EH (cell line): ENCODE measurements at places on chromosomes 1 and 21.

- no peak for DNase-seq
Observed at GRCh38 chr1:38153066-38153777, 106.6 kb upstream of the POU3F1 start.

DNA sequence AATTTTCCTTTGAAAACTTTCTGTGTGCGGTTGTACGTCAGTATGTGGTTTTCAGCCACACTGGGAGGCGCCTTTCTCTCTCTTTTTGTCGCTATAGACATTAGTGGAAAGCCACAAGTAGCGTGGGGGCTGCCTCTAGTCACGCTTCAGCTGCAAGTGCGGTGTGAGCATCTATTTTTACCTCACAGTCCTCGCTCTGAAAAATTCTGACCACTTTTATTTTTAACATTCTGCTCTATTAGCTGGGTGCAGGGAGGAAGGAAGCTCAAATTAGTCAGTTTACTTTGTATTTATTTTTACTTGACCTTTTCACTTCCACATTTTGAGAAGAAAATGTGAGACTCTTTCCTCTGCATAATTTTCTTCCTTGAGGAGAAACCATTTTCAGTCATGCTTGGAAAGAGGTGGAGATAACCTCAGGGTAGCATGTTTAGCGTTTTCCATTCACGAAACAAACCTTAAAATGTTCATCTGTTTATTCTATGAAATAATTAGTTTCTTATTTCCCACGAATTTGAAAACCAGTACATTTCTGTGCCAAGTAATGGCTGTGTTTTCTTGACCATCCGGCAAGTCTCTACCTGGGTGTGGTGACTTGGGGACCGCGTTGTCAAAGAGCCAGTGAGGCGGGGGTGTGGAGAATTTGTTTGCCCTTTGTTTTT is 35.6 kb downstream of the ADARB1 start:
- peak; percentile 35 for DNase-seq

GRCh38 chr1:163395790-163396189 is 74.0 kb downstream of the NUF2 start:
- DNase-seq, result peak; percentile 38

GRCh38 chr1:163240705-163241104 is 38.0 kb upstream of the RGS5 start:
- DNase-seq, result no peak

DNA sequence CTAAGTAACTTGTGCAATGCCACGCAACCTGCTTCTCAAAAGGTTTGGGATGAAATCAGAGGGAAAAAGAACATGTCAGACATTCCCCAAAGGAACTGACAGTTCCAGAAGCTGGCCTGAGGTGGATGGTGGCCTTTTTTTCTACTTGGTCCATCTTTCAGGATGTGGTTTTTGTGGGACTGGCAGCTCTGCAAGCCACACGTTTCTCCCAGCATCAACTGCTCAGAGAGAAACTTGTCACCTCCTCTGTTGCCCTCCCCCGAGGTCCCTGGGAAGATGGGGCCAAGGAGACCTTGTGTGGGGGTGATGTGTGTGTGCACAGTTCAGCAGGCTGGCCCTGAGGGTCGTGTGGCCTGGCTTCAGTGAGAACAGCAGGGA is 2.5 kb upstream of the DHRS3 start:
- DNase-seq, result peak; percentile 70

DNA sequence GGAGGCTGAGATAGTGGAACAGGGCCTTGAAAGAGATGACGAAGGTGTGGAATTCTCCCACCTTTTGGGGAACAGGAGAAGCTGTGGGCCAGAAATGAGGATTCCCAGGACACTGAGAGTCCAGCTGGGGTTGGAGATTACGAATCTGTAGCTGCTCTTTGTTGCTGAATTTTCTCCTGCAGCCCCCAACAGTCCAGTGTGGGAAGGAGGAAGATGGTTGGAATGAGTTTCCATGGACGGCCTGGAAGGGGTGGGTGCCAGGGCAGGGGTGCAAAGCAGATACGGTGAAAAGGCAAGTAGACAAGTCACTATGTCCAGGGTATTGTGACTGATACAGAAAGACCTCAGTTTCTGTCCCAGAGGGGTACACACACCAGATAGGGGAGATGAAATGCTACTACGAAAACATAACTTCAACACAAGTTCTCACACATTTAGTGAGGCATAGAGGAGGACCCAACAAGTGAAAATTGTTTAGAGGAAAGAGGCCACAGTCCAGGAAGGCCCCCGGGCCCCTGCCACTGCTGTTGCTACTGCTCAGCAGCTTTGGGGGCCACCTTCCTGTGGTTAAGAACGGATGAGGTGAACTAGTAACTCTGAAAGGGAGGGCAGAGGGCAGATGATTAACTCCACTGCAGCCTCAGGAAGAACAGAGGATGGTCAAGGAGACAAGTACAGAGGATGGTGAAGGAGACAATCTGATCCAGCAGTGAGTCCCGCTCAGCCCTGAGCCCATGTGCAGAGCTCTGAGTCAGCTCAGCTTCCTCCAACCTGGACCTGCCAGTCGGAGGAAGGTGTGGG is 7.3 kb downstream of the CD244 start:
- no peak for DNase-seq

DNA sequence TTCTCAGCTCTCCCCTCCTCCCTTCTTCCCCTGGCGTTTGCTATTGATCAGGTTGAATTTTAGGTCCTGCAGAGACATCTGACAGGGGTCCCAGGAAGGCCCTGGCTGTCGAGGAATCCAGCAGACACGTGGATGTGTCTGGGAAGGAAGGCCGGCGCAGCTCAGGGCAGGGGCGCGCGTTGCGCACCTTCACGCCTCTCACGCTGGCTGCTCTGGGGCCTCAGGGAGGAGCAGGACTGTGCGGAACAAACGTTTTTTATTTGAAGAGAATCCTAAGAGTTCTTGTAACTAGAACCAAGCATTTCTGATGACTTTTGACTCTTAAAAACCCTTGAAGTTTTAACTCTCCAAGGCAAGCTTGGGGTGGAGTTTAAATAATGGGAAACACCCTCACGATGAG is 54.2 kb downstream of the SLC37A1 start:
- DNase-seq, result no peak

DNA sequence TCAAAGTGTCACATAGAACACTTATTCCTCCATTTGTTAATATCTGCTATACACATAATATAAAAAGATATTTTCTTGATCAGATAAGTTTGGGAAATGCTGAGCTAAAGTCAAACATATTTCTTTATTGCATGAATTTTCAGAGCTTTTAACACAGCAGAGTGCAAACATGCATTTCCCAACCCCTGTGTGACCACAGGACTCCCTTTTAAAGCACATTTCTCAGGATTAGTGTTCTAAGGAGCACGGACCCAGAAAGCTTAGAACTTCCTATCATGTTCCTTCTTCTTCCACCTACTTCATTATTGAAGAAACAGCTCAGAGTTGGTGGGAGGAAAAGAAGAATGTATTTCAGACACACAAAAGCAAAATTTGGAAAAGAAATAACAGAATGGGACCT is 109.1 kb upstream of the CDC42BPA start:
- no peak for DNase-seq

DNA sequence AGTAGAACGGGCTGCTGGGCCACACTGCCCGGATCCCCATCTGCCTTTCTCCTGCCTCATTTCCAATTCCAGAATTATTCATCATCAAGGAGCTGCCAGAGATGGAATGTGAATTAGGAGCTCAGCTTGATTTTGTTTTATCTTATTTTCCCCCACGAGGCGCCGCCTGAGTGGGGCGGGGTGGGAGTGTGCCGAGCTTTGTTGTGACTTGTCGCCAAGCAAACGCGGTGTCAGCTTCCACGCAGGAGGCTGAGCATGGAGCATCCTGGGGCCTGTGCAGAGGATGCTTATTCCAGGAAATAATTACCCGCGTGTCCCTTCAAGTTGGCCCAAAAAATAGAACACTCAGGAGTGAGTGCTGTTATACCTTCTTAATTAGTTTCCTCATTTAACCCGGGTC is 91.2 kb downstream of the HMGB4 start:
- no peak for DNase-seq

DNA sequence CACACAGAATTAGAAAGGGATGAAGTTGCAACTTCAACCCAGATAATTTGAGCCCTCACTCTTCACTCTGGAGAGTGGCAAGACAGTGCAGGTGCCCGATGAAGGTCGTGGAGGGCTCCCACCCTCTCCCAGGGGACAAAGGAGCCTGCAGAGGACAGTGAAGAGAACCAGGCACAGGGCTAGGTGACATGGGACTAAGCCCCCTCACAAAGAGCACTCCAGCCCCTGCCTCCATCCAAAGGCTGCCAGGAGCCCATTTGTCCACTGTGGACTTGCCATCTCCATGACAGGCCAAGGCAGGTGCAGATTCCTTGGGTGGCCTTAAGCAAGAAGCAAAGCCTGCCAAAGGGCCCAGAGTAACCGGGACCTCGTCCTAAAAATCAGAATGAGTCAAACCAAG is 15.1 kb downstream of the ERRFI1 start:
- DNase-seq, result no peak

GRCh38 chr1:156485984-156486383 is 14.6 kb downstream of the MEF2D start:
- DNase-seq, result no peak

- DNase-seq, result peak; percentile 36
Observed at GRCh38 chr1:19635646-19636045, 8.5 kb upstream of the NBL1 start.

DNA sequence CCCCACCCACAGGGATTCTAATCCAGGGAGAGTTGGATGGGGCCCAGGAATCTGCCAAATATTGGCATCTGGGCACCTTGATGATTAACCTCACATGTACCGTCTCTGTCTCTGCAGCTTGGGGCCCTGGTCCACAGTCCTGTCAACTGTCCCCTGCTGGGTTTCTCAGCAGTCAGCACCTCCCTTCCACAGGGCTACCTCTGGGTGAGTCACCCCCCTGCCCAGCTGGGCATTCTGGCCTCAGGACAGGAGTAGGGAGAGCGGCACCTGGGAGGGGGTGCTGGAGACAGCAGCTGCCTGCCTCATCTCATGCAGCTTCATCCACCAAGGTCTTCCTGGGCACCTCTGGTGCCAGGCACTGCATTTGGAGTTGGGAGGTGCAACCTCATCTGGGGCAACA is 100.6 kb upstream of the ACTL8 start:
- DNase-seq, result no peak

- no peak for DNase-seq
Observed at GRCh38 chr1:26820784-26821269, 5.7 kb upstream of the ZDHHC18 start.

GRCh38 chr1:248627971-248628844 is 6.7 kb downstream of the OR2T11 start:
- no peak for DNase-seq

DNA sequence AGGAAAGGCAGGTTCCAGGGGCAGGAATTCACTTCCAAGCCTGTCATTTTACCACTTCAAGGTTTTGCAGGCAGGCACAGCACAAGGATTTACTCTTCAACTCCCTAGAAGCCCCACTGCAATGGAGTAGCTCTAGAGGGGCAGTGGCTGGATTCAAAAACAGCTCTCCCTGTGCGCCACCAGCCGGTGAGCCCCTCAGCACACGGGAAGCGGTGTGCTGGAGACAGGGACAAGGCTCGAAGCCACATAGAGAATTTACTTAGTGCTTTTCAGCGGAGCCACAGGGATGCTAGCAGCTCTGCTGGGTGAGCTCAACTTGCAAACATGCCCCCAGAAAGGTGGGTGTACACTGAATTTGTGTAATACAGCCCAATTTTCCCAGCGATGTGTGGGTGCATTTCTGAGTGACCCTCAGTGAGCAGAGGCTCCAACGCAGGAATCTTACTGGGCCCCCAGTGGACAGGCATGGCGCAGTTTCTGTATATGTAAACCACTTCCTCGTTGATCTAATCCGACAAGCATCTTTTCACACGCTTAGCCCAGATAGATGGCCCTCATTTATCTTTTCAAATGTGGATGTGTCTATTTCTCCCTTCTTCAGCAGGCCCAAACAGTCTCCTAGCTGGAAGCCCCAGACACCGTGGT is 10.9 kb downstream of the VWA5B1 start:
- no peak for DNase-seq

GRCh38 chr1:117627546-117628130 is 21.8 kb downstream of the TENT5C start:
- no peak for DNase-seq

- DNase-seq, result no peak
Observed at GRCh38 chr1:232655028-232655745, 25.3 kb upstream of the SIPA1L2 start.

DNA sequence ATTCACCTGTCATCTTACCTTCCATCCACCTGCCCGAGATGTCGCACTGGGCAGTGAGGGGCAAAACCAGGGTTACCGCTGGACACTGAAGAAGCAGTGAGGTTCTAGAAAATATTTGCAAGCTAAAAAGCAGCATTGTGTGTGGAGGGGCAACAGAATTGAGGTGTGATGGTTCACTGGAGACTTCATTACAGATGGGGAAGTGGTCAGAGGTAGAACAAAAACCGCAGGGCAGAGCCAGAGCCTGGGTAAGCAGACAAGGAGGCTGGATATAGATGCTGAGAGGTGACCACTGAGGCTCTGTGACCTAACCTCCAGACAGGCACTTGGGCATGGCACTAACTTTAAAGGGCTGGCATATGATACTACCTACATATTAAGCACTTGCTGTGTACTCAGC is 363.9 kb upstream of the PROX1 start:
- no peak for DNase-seq

DNA sequence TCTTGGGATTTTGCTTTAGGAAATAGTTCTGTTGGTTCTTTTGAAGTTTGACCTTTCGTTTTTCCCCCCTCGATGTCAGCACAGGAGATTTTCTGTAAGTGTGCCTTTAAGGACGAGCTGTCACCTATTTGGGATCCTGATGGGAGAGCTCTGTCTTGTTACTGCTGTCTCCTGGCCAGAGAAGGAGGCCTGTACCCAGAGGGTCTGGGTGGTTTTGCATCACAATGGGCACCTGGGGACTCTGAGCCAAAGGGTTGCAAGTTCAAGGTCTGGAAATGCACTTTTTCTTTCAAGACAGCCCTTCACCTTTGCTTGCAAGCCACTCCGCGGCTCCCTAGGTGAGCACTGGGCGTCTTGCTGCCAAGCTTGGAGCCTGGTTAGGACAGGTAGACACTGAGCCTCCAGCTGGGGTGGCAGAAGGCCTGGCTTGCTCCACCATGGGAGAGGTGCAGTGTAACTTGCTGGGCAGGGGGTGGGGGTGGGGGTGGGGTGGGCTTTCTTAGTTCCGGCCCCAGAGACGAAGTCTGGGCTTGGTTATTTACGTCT is 2.9 kb downstream of the AJAP1 start:
- no peak for DNase-seq

DNA sequence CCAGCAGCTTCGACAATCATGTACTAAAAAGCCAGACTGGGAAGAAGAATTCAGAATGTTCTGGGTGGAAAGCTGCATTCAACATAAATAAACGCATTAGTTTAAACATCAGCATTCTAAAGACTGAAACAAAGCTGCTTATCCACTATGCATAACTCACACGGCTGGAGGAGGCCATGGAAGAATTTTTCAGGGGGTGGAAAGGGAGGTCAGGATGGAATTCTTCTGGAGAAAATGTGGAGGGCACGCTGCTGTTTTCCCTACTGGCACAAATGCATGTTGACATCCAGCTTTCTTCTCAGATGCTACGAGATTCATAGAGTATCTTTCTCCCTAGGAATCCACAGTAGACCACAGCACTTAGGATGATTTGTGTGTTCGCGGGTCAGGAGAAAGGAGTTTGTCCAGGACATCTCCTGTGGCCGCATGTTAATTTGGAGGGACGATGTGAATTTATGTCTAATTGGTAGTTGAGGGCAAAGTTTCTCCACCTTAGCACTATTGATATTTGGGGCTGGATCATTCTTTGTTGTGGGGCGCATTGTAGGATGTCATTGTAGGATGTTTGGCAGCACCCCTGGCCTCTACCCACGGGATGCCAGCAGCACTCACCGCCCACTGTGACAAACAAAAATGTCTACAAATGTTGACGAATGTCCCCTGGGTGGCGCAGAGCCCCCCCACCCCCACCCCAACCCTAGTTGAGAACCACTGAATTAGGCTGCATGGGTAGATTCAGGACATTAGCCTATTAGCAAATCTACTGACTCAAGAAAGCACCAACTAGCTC is 86.5 kb upstream of the KAZN start:
- DNase-seq, result no peak
